Occipital lobe (tissue), 3 donors: ENCODE measurements at places on chromosomes 11 and 22. TPM values are rescaled to one million over a fixed set of nuclear protein-coding genes. Genes with fewer than 3 reads are reported as not detected.

- DNase-seq, result no peak
Measured at GRCh38 chr22:37619991-37620390, 11.4 kb downstream of the GGA1 start.

GRCh38 chr22:47780281-47780875, 1017.9 kb downstream of the TBC1D22A start:
- DNase-seq, result no peak

DNA sequence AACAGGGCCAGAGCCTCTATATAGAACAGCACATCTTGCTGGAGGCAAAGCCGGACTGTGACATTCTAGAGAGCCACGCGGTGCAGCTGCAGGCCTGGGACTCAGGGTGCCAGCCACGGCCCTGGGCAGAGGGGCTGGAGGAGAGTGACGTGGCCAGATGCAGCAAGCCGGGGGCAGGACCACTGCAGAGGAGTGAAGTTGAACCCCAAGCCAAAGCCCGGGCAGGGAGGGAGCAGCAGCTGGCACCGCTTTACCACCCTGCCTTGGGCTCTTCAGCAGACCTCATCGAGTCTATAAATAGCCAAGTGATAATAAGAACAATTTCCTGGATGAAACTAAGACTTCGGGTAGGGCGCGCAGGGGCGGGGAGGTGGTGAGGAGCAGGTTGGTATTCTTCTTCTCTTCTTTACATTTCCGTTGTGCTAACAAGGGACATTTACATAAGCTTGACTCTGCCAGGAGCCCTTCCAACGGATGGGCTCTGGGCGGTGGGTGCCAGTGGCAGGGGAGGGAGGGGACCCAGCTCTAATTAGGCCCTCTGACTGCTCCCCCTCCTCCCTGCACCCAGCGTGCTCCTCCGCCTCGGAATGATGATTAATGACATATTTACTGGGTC, 110.2 kb downstream of the ST3GAL4 start:
- DNase-seq, result no peak

- DNase-seq, result no peak
Measured at GRCh38 chr11:125452125-125452470, 44.0 kb downstream of the FEZ1 start.

- peak; percentile 25 for DNase-seq
Measured at GRCh38 chr11:67572747-67573419, 10.7 kb upstream of the GSTP1 start.

- DNase-seq, result no peak
Measured at GRCh38 chr11:5631417-5631816, 6.6 kb downstream of the TRIM34 start.

- DNase-seq, result no peak
Measured at GRCh38 chr22:24444729-24445466, 17.5 kb downstream of the ADORA2A start.

OR51B2 gene
- 0.78 TPM for total RNA-seq

CSF2RB gene
- total RNA-seq, result 0.62 TPM

BAIAP2L2 gene
- total RNA-seq, result not detected

ART1 gene
- 0.16 TPM for total RNA-seq
